ENCODE measurements at places on chromosomes 7 and 10.

DNA sequence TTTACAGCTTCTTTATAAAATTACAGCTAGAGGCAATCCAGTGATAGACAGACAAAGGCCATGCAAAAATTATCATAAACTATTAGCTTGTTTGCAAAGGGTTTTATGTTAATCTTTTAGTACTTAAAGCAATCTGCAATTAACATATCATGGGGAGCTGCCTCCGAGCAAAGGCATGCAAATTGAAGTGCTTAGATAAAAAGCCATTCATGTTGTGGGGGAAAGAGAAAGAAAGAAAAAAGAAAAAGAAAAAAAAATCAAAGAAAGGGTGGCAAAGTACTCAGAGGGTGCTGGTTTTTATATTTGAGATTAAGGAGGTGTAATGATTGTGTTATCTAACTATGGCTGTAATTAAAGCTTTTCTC is 799.5 kb downstream of the LRMDA start:
- DNase-seq: no peak

- no peak for DNase-seq
Observed at GRCh38 chr7:70579397-70580097, 552.4 kb upstream of the GALNT17 start.

DNA sequence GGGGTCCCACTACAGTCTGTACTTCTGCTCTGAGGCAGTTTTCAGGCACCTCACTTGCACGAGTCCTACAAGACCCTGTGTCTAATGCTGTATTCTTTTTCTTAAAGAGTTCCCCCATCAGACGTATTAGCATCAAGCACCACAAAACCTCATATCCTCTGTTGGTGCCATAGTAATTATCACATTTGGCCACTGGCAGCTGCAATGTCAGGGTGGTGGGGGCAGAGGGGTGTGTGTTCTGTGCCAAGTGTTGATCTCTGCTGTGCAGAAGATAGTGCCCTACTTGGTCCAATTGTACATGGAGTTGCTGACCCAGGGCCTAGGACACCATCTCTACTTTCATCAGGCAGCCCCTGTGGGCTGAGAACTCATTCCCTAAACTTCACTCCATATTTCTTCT is 20.0 kb upstream of the JAZF1 start:
- DNase-seq: no peak

- DNase-seq: no peak
Observed at GRCh38 chr10:3471472-3471871, 298.9 kb upstream of the PITRM1 start.

- no peak for DNase-seq
Observed at GRCh38 chr7:84368122-84368521, 173.5 kb upstream of the SEMA3A start.

DNA sequence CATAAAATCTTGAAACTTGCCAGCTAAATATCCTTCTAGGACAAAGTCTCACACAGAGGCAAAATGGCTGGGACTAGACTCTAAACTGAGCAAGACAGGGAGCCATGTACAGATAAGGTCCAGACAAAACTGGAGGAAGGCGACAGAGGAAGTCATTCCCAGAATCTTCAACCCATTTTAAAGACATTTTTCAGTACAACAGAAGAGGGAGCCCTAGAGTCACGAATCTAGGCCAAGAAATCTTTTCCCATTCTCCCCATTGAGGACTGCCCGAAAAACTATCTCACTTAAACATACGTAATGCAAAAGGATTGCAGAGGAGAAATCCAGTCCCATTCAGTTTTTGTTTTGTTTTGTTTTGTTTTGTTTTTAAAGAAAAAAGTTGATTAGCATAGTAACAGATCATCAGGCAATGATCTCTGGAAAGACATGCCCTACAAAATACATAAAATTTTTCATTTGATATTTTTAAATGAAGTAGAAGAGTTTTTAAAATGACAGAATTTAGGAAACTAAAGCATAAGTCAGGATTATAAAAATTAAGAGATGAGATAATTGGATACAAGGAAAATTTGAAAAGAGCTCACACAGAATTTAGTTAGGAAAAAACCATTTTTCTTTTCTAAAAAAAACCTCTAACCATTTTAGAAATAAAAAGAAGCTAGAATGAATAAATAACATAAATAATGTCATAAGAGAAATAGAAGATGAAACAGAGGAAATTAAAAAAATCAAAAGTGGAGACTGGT is 16.9 kb upstream of the PRF1 start:
- DNase-seq: no peak

DNA sequence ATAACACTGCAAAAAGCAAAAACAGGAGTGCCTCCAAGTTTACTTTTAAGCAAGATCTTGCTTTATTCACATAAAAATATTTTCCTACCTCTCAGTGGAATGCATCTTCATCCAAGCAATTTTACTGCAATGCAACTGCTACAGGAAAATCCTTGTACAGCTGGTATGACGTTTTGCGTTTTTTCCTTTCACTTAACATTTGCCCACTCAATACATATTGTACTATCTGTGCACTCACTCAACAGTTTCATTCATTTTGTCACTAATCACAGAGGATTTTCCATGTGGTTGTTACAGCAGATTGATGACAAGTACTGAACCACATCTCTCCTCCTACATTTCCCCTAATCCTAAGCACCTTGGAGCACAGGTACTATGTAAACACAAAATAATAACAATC is 222.0 kb upstream of the IMMP2L start:
- no peak for DNase-seq

DNA sequence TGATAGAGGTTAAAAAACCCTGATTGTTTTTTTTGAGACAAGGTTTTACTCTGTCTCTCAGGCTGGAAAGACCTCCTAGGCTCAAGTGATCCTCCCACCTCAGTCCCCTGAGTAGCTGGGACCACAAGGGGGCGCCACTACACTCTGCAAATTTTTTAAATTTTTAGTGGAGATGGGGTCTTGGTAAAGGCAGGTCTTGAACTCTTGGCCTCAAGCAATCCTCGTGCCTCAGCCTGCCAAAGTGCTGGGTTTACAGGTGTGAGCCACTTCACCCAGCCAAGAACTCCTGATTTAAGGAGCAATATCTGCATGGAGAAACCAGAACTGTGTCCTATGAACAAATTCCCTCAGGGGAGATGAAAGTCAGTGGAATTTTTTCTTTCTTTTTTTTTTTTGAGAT is 7.3 kb upstream of the KLHDC10 start:
- DNase-seq: peak; percentile 33

DNA sequence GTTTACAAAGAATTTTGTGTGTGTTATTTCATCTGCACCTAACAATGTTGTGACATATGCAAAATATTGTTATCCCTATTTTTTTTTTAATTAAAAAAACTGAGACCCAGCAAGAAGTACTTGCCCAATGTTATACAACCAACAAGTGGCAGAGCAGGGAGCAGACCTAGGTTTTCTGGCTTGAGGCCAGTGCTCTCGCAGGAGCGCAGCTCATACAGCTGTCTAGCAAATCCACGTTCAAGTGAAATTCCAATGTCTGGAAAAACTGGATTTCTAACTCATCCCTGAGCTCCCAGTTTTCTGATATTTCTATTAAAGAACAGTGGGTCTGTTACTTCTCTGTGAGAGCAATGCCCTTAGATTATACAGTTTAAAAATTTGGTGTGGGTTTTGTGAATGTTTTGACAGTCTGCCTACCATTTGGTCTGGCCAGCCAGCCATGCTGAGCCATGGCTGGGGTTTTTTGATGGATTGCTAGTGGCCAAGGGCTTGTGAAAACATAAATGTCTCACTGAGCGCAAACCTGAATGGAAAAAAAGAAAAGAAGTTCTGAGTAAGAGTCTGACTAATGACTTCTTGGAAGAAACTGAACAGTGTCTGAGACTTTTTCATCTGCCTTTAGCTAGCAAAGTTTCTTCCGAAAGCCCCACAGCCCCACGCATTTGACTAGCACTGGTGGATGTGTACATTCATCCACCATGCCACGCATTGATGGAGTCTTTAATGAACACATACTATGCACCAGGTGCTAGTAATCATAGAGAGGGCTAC is 15.4 kb upstream of the PRF1 start:
- DNase-seq: no peak

DNA sequence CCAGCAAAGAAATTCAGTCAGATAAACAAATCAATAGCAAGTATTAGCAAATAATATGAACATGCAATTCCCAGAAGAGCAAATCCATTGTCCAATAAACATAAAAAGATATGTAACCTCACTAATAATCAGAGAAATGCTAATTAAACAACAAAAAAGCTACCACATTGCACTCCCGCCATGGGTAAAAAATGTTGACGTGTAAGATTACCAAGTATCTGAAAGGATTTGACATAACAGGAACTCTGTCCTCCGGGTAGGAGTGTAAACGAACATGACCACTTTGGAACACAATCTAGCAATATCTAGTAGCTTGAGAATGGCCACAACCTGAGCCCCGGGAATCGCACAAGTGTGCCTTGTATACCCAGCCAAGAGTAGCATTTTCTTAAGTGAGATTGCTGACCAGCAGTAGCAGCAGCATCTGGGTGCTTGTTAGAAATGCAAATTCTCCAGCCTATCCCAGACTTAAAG is 31.6 kb downstream of the DYDC1 start:
- no peak for DNase-seq

DNA sequence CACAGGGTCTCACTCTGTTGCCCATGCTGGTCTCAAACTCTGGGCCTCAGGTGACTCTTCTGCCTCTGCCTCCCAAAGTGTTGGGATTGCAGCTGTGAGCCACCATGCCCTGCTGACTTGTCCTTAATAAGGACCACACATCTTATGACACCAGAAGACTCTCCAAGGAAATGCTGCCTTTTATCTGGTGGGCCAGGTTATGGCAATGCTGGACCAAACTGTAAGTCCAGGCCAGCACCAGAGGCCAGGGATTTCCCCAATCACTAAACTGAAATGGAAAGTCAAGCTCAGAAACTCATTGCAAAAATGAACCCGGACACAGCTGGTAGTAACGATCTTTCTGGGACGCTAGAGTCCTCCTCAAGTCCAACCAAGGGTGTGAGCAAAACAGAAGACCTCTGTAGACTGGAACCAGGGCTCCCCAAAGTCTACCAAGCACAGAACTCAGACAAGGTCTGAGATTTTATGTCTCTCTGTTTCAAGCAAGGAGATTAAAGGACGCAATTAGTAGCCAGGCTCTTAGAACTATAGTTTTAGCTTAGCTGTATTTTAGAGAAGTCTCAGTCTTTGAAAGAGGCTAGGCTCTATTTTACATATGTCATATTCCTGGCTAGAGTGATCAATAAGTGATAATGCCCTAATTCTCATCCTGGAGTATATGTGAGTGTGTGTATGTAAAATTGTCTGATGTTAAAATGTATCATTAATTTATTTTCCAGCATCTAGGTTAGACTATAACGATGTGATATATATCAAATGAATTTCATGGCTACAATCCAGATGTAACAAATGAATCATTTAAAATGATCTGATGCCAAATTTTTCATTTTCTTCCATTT is 74.0 kb upstream of the ITGB1 start:
- DNase-seq: no peak

GRCh38 chr10:88880282-88881076 is 434 bp downstream of the STAMBPL1 start:
- peak; percentile 38 for DNase-seq

GRCh38 chr10:7407368-7408290 is 3.2 kb downstream of the SFMBT2 start:
- no peak for DNase-seq

DNA sequence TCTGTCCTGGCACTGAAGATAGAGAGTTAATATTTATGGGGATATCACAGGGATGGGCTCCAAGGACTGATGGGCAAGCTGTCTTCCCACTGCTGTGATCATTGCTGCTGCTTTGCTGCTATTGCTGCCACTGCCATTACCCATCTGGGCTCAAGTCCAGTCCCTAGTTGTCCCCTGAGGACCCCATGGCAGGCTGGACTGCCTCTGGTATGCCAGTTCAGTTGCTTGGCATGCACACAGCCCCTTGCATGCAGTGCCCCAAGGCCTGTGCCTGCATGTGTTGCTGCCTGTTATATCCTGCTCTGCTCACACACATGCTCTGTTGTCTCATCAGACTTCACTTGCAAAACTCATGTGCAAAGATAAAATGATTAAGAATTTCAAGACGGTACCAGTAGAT is 109.5 kb downstream of the ADRA2A start:
- DNase-seq: no peak

GRCh38 chr7:121062671-121063279 is 74.3 kb downstream of the CPED1 start:
- DNase-seq: no peak

- no peak for DNase-seq
Observed at GRCh38 chr10:131838966-131839742, 61.7 kb upstream of the PPP2R2D start.

GRCh38 chr7:84837405-84837804 is 349.5 kb downstream of the SEMA3D start:
- DNase-seq: no peak

- DNase-seq: no peak
Observed at GRCh38 chr10:108521827-108522492, 1357.5 kb upstream of the SORCS1 start.

GRCh38 chr10:480928-481552 is 208.4 kb downstream of the DIP2C start:
- no peak for DNase-seq

DNA sequence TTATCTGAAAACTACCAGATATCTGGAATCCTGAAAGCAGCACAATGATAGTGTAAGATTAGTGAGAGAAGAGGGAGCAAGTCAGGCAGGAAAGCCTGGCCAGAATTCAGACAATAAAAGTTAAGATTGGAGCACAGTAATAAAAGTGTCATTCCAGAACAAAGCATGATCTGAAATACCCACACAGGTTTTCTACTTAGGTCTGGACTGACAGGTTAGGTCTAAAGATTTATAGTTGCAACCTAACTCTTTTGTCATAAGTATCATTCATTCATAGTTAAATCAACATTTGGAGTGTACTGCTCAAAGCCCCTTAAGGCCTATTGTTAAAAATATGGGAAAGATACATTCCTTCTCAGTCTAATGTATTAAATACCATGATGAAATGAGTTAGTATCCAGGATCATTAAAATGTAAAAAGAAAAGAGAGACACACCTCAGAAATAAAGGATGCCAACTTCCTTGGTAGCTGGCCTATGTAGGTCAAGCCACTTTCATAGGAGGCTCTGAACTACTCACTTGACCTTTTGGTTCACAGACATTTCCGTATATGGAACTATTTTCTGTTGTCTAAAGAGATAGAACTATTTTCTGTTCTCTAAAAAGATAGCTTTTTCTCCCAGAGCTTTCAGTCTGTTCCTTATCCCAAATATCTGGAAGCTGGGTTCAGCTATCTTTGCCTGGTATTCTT is 105.2 kb downstream of the FAS start:
- DNase-seq: no peak

DNA sequence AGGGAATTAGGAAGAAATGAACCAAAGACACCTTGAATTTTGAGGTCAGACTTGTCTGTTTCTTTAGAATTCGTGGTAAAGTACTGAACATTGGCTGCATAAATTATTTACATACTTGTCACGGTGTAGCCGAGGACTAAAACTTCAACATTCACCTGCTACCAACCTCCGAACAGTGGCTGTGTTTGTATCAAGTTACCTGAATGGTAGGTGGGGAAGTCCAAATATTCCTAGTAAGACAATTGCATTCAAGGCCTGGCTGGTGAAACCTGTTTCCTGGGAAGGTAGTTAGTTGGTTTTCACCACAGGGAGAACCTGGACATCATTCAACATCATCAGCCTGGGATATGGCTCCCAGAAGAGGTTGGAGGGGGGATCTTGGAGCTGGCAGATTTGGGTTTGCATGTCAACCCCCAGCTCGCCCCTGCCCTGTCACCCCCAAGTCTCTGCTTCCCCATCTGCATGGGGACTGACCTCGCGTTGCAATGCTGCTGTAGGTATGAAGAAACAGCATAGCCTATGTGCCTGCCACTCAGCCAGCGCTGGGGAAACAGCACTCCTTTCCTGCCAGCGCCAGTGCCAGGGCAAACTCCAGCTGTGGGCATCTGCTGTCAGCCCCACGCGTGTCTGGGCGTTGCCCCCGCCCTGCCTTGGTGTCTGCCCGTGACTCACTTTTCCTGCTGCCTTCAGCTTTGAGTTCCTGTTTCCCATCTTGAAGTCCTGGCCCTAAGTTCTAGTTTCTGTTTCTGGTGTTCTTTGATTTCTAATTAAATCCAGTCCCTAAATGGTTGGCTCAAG is 12.7 kb upstream of the LARP4B start:
- no peak for DNase-seq
